ENCODE measurements at places on chromosomes 1 and 21. TPM values are rescaled to one million over a fixed set of nuclear protein-coding genes. Genes with fewer than 3 reads are reported as not detected.
A peak's percentile ranks its signal among the peaks of the same experiment; 100 is the strongest.

DNA sequence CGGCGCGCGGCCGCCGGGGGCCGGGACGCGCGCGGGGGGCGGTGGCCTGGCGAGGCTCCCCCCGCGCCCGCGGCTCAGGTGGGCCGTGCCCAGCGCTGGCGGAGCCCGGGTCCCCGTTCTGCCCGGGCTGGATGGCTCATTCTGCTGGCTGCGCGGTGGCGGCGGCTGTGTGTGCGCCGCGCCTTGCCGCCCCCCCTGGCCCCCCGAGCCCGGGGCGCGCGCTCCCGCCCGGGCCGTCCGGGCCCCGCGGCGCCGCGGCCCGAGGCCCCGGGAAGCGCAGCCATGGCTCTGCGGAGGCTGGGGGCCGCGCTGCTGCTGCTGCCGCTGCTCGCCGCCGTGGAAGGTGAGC, at the start of gene EPHB2:
Gene EPHB2, plus strand, starts transcription at position 139 of the 349 bp plus-strand sequence. Its CDS starts 144 bp downstream, at position 283.
- H3K4me1 ChIP-seq, result peaks cover 20% of the 10 kb centered on the region
- H3K4me3 ChIP-seq, result no peak within 1 kb of the TSS
- H3K36me3 ChIP-seq, result no peaks in the 10 kb centered on the region
- peaks cover 24% of the 10 kb centered on the region for H3K27me3 ChIP-seq
- H3K27ac ChIP-seq, result no peak within 1 kb of the TSS

DNA sequence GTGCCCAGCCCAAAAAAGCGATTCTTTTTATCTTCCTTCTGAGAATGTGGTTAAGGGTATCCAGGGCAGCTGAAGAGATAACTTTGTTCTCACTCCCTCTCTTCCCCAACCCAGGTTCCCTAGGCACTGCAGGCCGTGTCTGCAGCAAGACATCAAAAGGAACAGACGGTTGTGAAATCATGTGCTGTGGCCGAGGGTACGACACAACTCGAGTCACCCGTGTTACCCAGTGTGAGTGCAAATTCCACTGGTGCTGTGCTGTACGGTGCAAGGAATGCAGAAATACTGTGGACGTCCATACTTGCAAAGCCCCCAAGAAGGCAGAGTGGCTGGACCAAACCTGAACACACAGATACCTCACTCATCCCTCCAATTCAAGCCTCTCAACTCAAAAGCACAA, 11.4 kb downstream of the WNT2B start:
- peaks cover 9% of the 10 kb centered on the region for H3K4me1 ChIP-seq
- no peak for DNase-seq
- H3K27me3 ChIP-seq, result no peaks in the 10 kb centered on the region
- no peak overlapping the region for H3K27ac ChIP-seq
- H3K4me3 ChIP-seq, result no peak overlapping the region

The SPRR2A gene
- not detected for total RNA-seq

- DNase-seq, result no peak
- no peaks in the 10 kb centered on the region for H3K36me3 ChIP-seq
These were observed 199.6 kb upstream of the SGIP1 start for GRCh38 chr1:66334318-66334717.

DNA sequence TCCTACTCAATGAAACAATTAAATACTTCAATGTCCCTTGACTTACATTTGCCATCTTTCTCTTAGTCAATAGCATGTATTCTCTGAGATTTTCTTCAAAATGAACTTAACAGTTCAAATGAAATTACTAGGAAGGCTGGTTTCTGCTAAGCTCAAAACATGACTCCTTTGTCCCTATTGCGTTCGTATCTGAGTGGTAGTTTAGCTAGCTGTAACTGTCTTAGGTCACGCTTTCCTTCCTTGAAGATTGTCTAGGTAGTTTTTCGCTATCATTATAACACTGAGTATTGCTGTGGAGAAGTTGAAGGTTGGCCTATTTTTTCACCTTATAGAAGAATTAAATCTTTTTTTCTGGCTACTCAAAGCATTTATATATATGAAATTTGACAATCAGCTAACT, 1535.2 kb downstream of the PLA2G4A start:
- H3K4me1 ChIP-seq, result no peaks in the 10 kb centered on the region
- H3K4me3 ChIP-seq, result no peak overlapping the region
- no peaks in the 10 kb centered on the region for H3K36me3 ChIP-seq
- DNase-seq, result no peak

- H3K27me3 ChIP-seq, result no peaks in the 10 kb centered on the region
- H3K27ac ChIP-seq, result peak overlapping the region; percentile 95
- H3K36me3 ChIP-seq, result no peaks in the 10 kb centered on the region
- H3K4me3 ChIP-seq, result no peak overlapping the region
- DNase-seq, result no peak
These were observed 17.0 kb upstream of the MACF1 start for GRCh38 chr1:39187275-39188046.

GRCh38 chr1:205450448-205450847, 5.4 kb downstream of the BLACAT1 start:
- no peak overlapping the region for H3K4me3 ChIP-seq
- no peaks in the 10 kb centered on the region for H3K36me3 ChIP-seq
- H3K27me3 ChIP-seq, result peaks cover 48% of the 10 kb centered on the region
- H3K4me1 ChIP-seq, result peaks cover 5% of the 10 kb centered on the region
- no peak overlapping the region for H3K27ac ChIP-seq
- DNase-seq, result no peak

GRCh38 chr21:46195595-46196195, 11.4 kb upstream of the SPATC1L start:
- no peak overlapping the region for H3K27ac ChIP-seq
- peak; percentile 39 for DNase-seq
- peaks cover 26% of the 10 kb centered on the region for H3K36me3 ChIP-seq
- no peaks in the 10 kb centered on the region for H3K27me3 ChIP-seq

- peaks cover 49% of the 10 kb centered on the region for H3K27me3 ChIP-seq
- H3K4me3 ChIP-seq, result no peak overlapping the region
- H3K36me3 ChIP-seq, result no peaks in the 10 kb centered on the region
- H3K4me1 ChIP-seq, result peaks cover 15% of the 10 kb centered on the region
- no peak overlapping the region for H3K27ac ChIP-seq
These were observed 5.9 kb upstream of the WNT2B start for GRCh38 chr1:112502826-112503225.

DNA sequence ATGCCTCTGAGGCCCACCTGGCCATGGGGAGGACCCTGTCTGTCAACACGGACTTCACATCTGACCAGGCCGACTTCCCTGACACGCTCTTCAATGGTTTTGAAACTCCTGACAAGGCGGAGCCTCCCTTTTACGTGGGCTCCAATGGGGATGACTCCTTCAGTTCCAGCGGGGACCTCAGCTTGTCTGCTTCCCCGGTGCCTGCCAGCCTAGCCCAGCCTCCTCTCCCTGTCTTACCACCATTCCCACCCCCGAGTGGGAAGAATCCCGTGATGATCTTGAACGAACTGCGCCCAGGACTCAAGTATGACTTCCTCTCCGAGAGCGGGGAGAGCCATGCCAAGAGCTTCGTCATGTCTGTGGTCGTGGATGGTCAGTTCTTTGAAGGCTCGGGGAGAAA, 101.8 kb downstream of the ADARB1 start:
- peaks cover 81% of the 10 kb centered on the region for H3K36me3 ChIP-seq
- H3K4me3 ChIP-seq, result no peak overlapping the region
- H3K27ac ChIP-seq, result no peak overlapping the region

DNA sequence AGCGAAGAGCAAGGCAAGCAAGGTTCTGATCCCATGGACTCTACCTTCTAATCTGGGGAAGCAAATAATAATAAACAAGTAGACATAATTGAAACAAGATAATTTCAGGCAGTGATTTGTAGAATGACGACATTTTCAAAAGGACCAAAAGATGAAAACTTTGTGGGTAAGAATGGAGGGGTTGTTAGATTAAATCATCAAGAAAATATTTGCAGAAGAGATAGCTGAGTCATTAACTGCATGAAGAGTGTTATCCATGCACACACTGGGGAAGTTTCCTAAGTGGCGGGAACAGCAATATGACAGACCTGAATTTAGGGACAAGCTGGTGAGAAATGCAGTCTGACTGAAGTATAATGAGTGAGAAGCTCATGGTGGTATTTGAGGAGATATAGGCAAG, 583.1 kb upstream of the RGS18 start:
- no peak for DNase-seq
- H3K27ac ChIP-seq, result no peak overlapping the region
- no peaks in the 10 kb centered on the region for H3K36me3 ChIP-seq
- H3K4me3 ChIP-seq, result no peak overlapping the region
- H3K27me3 ChIP-seq, result no peaks in the 10 kb centered on the region

GRCh38 chr1:55617288-55617982, 402.3 kb upstream of the USP24 start:
- no peak overlapping the region for H3K27ac ChIP-seq
- H3K27me3 ChIP-seq, result no peaks in the 10 kb centered on the region
- H3K4me1 ChIP-seq, result no peaks in the 10 kb centered on the region

The SFN gene
- total RNA-seq, result 2.2 TPM

DNA sequence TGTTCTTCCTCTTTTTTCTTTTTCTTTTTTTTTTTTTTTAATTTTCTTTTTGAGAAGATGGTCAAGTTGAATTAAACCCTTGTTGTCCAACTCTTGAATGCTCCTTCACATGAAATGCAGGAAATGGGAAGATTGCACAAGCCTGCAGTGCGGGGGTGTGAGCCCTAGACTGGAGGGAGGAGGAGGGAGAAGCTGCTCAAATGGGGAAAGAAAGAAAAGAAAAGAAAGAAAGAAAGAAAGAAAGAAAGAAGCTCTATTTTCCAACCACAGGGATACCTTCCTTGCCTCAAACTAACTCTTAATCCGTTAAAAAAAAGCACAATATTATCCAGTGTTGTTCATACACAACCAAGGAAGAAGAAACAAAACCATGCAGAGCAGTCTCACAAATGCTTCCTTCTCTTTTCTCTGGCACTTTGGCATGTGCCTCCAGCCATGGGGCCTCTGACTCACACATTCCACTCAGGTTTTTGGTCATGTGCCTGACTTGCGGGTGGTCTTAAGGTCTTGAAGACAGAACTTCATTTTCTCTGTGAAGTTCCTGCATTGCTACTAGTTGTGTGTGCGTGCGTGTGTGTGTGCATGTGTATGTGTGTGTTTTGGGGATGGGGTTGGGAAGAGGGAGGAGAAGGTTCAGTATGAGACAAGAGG, 276.1 kb downstream of the RPS6KC1 start:
- H3K36me3 ChIP-seq, result no peaks in the 10 kb centered on the region
- H3K27ac ChIP-seq, result no peak overlapping the region
- no peaks in the 10 kb centered on the region for H3K4me1 ChIP-seq
- no peak for DNase-seq
- H3K27me3 ChIP-seq, result no peaks in the 10 kb centered on the region

DNA sequence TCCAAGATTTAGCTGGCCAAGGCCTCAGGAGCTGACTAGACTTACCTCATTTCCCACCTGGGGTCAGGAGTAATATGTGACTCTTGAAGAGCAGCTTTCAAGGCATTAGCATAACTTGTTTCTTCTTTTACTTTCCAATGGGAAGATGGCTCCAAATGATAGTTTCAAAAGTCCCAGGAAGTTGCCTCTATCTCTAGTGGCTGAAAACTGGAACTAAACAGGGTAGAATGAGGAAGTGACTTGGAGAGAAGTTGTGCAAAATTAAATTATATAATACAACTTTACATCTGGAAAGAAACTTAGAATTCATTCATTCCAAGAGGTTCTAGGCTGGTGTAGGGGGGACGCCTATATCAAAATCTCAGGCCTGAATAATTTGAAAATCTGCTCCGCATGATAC, 250.1 kb upstream of the FMN2 start:
- no peak overlapping the region for H3K4me3 ChIP-seq
- no peak for DNase-seq
- H3K4me1 ChIP-seq, result no peaks in the 10 kb centered on the region
- H3K27ac ChIP-seq, result no peak overlapping the region
- H3K36me3 ChIP-seq, result no peaks in the 10 kb centered on the region
- H3K27me3 ChIP-seq, result no peaks in the 10 kb centered on the region

The LRRN2 gene
- total RNA-seq, result 5.6 TPM

DNA sequence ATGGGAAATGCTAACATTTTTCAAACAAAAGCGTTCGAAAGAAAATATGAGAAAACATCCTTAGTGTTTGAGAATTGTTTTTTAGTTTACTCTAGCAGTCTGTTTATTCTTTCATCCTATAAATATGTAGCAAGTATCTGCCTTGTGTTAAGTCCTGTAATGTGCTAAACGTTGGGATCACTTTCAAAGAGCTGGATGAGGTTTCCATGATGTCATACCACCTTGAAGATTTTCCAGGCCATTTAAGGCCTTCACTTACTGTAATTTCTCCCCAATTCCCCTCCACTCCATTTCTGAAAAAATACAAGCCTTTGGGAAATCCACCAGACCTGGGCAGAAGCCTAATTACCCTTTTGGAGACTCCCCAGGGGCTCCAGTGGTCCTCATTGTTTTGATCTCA, 24.2 kb upstream of the CTBS start:
- no peak for DNase-seq
- peak overlapping the region; percentile 23 for H3K27ac ChIP-seq
- H3K36me3 ChIP-seq, result no peaks in the 10 kb centered on the region
- H3K4me3 ChIP-seq, result no peak overlapping the region
- H3K27me3 ChIP-seq, result no peaks in the 10 kb centered on the region
- H3K4me1 ChIP-seq, result no peaks in the 10 kb centered on the region

The TSPEAR gene
- total RNA-seq, result not detected

DNA sequence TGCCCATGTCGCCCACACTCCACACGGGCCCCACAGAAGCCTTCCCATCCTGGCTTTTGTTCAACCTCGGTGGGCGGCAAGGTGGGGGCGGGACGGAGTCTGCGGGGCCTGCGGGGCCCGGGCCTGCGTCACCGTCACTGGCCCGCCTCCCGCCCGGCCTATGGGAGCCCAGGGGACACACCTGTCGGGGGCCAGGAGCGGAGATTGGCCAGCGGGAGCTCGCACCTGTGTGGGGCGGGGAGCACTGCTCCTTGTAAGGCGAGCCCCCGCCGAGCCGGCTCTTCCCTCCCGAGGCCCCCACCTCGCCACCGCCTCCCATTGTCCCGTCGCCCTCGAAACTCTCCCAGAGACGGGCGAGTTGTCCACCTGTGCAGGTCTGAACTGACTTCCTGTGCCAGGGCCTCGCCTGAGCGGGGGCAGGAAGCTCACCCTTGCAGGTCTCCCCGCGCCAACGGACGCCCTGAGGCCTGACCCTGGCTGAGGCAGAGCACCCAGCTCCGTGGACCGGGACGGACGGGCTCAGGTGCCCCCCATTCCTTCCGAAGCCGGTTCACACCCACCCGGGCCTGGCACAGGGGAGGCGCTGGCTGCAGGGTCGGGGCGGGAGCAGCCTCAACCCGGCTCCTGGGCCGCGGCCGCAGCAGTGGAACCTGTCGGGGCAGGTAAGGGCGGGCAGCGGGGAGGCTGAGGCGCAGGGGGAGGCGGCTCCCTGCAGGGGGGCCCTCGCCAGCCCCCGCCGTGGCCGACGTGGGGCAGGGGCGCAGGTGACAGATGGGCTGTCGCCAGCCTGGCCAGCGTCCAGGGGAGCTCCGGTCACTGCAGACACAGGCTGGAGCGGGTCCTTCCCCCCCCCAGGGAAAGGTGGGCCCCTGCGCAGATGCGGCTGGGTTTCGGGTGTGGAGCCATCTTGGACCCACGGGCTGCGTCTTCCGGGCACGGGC, 10.8 kb upstream of the TTLL10 start:
- DNase-seq, result no peak
- no peaks in the 10 kb centered on the region for H3K36me3 ChIP-seq
- peaks cover 10% of the 10 kb centered on the region for H3K4me1 ChIP-seq
- H3K27me3 ChIP-seq, result peaks cover 7% of the 10 kb centered on the region
- no peak overlapping the region for H3K4me3 ChIP-seq

The RNF115 gene
- total RNA-seq, result 41.8 TPM

- no peaks in the 10 kb centered on the region for H3K27me3 ChIP-seq
- no peaks in the 10 kb centered on the region for H3K4me1 ChIP-seq
- no peak overlapping the region for H3K4me3 ChIP-seq
- H3K27ac ChIP-seq, result no peak overlapping the region
- no peak for DNase-seq
These were observed 260.5 kb upstream of the ADGRL2 start for GRCh38 chr1:81540216-81540615.

GRCh38 chr1:93969371-93969770, 60.1 kb upstream of the GCLM start:
- no peaks in the 10 kb centered on the region for H3K27me3 ChIP-seq
- H3K4me3 ChIP-seq, result no peak overlapping the region
- DNase-seq, result no peak
- H3K27ac ChIP-seq, result no peak overlapping the region

Data from sigmoid colon (tissue), 7 donors.